T1000 (cell line): ENCODE measurements at places on chromosomes 12 and 14.

GRCh38 chr14:24076302-24076601 is 4.9 kb downstream of the CPNE6 start:
- DNase-seq = no peak

DNA sequence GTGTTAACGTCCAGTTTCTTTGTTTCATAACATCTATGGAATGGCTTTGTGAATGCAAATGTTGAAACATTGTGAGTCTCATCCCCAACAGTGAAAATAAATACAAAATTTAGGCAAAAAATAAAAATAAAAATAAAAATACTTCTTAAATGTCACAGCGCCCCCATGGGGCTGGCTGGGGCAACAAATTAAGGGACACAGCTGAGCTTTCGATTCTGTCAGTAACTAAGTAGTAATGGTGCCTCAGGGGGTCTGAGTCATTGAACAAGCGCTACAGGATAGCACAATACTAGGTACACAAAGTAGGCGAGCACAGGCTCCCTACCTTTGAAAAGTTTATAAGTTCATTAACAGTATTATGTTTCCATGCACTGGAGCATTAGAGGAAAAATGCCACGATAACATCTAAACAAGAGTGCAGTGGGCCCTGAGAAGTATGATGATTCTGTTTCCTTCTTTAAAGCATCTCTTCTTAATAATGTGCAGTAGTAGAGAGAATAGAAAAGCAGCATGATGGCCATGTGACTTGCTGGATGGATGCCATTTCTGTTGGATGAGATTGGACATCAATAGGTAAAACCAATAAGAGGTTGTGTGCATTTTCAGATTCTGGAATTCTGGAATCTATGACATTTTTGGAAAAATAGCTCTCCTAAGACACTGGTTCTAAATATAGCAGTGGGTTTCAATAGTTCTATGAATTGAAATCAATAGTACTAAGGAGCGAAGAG is 667.2 kb downstream of the DIO2 start:
- no peak for DNase-seq

DNA sequence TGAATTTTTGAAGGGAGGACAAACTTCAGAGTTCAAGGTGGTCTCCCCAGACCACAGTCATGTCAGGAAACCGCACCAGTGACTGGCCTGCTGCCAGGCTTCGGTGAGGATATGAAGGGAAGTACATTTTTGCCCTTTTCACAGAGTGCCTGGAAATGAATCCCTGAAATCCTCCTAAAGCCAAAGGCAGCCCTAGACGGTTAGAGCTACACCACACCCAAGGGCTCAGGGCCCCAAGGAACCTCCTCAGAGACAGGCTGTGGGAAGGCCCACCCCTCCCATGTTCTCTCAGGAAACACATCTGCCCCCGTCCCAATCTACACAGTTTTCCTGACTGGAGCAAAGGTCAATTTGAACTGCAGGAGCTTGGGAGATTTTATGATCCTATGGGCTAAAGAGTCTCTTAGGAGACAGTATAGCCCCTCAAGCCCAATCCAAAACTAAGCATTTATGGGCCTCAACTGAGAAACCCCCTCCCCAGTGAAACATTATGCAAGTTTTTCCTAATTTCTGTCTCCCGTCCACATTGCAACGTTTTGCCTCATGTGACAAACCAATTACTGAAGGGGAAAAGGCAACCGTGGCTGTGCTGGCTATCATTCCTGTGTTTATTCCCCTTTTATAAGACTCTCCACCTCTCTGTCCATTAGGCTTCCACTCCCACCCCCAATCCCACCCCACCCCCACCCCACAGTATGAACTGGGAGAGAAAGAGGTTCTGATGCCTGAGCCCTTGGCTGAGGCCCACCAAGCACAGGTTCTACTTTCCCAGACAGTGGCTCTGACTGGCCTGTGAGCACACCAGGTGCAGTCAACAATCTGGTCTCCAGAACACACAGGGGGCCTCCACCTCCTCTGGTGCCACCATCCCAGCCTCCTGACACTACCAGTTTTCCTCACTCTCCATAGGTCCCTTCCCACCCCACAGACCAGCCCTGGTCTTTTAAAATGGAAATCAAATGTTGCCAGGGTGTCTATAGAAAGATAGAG is 9.6 kb upstream of the RNASE1 start:
- DNase-seq = no peak

DNA sequence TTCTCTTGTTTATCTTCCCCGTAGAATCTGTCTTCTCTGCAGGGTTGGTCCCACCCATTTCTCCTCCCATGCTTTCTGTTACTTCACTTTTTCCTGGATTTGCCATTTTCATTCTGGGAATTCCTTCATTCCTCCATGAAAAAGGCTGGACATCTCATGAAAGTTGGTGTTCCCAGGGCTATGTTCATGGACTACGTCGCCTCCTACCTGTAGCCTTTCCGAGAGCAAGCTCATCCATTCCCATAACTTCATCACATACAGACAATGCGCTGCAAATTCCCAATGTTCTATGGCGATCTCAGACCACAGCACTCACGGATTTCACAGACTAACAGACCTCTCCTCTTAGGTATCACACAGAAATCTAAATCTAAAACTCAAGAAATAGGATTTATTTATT is 217.1 kb downstream of the EXOC5 start:
- no peak for DNase-seq

- DNase-seq = no peak
These were observed 21.4 kb upstream of the ANKRD9 start for GRCh38 chr14:102530828-102531478.

GRCh38 chr14:45201905-45202304 is 51.1 kb downstream of the MIS18BP1 start:
- no peak for DNase-seq

DNA sequence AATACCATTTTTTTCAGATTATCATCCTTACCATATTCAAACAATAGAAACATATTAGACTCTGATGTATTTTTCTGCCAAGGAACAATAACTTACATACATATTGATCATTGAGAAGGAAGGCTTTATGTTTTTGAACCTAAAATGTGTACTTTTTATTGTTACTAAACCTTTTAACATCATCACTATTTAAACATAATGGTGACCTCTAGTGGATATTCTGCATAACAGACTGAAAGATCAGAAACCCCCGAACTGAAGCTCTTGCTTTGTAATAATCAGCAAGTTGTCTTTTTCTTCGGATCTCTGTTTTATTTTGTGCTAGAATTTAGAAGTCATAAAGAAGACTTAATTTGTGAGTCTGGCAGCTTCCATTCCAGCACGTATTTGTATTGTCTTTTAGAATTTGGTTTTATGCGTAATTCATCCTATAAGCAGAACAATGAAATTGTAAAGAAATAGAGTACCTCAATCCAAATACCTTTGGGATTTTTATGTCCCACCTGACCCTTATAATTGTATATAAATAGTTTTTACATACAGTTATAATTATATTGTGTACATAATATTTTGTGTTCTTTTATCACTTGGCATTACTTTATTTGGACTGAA is 125.9 kb upstream of the ATF1 start:
- DNase-seq = no peak

DNA sequence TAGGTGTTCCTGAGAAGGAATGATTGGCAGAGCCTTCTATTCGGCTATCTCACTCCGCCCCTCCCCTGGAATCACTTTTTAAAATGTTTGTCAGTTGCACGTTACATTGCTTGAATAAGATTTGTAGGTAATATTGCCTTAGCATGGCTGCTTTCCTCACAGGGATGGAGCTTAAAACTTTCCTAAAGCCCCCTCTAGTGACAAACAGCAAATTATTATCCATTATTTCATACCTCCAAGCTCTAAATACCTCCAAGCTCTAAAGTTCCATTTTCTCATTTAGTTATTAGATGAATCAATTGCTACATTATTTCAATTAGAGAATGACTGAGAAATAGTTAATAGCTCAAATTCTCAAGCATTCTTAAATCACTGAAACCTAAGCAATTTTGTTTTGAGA is 5.1 kb upstream of the SPATA7 start:
- DNase-seq = no peak

DNA sequence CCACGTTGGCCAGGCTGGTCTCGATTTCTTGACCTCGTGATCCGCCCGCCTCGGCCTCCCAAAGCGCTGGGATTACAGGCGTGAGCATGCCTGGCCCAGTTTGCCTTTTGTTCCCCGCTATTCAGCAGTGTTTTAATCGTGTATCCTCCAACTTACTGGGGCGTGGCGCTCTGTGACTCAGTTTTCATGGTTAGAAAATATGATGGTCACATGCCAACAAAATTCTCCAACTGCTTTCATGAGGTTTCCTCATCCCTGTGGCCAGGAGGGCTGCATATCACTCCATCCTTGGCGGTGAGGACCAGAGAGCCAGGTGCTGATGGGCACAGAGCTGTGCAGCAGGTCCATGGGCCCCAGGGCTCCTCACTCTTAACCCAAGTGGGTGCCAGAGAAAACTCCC is 33.0 kb upstream of the PRMT8 start:
- no peak for DNase-seq

- DNase-seq = no peak
These were observed 239.4 kb downstream of the C12orf75 start for GRCh38 chr12:105569886-105570285.
